Fibroblast of lung (primary cell): ENCODE measurements at places on chromosomes 1 and 21.

- peak; percentile 89 for DNase-seq
Measured at GRCh38 chr1:117795190-117795589, 134.2 kb downstream of the GDAP2 start.

GRCh38 chr1:155179112-155180031 is 5.7 kb downstream of the TRIM46 start:
- DNase-seq, result no peak

- DNase-seq, result peak; percentile 31
Measured at GRCh38 chr1:2242814-2243725, 15.0 kb downstream of the SKI start.

DNA sequence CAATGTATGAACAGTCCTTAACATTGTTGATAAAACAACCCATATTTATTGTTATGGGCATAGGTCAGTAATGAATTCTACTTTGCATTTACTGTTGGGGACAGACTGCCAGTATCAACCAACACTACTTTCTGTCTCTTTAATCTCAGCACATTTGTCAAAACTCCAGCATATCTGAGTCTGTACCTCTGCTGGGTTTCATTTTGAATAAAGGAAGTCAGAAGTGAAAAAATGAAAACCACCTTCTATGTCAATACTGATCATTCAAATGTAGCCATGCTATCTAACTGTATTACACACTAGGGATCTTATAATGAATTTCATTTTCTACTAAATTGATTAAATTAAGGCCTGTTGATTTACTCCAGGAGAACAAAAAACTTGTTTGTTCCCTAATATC is 24.2 kb upstream of the CXADR start:
- DNase-seq, result no peak

- DNase-seq, result no peak
Measured at GRCh38 chr1:157199421-157199755, 61.2 kb upstream of the ETV3 start.

DNA sequence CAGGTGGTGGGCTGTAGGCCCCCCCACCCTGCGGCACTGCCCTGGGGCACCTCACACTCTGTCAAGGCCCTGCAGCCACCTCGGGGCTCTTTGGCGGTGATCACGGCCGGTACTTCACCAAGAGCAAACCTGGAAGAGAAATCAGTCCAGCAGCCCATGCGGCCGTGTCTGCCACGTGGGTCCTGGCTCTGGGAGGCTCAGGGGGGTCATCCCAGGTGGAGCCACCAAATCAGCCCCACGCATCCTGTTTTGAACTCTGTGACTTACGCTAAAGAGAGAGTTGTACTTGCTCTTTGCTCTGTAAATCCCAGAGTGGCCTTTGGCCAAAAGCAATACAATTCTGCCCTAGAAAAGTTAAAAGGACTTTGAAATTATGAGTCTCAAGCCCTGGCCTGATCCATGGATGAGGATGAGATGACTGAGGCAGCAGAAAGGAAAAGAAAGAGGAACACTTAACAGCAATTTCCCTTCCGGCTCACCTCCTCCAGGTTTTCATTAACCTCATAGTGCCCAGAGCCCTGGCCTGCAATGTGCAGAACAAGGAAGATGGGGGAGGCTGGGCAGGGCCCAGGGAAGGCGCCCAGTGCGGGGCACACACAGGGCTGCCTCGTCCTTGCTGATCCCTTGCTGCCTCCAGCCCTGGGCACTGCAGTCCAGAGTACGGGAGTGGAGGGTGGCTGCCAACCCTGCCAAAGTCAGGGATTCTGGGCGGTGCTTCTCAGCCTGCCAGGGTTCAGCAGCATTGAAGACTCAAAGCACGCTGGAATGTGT is 337.0 kb downstream of the MATN1 start:
- DNase-seq, result no peak

- DNase-seq, result peak; percentile 64
Measured at GRCh38 chr1:41800311-41800829, 118.4 kb downstream of the HIVEP3 start.

DNA sequence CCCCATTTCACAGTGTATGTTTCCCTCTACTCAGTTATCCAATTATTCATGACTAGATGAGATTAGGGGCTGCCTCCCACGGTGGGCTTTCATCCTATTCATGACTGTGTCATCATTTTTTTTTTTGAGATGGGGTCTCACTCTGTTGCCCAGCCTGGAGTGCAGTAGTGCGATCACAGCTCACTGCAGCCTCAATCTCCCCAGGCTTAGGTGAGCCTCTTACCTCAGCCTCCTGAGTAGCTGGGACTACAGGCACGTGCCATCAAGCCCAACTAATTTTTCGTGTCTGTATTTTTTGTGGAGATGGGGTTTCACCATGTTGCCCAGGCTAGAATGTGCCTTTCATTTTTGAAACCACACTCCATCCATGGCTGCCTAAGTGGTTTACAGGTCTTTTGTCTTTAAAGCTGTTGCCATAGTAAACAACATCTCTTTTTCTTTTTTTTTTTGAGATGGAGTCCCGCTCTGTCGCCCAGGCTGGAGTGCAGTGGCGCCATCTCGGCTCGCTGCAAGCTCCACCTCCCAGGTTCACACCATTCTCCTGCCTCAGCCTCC is 60.0 kb downstream of the PIK3CD start:
- DNase-seq, result no peak

DNA sequence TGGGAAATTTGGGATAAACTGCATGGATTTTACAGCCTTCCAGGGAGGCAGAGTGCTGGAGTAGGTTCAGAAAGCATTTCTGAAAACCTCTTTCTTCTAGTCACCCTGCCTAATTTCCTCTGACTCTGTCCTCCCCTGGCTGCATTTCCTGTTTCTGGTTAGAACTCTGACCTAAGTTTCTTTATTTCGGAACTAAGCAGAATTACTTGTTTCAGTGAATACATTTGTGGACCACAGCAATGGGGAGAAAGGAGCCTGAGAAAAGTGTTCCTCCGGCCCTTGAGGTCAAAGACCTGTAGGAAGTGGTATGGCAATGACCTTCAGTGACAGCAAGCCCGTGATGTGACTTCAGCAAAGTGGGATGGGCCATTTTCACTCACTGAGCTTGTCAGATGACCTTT is 173.4 kb upstream of the RUNX1 start:
- DNase-seq, result no peak

- no peak for DNase-seq
Measured at GRCh38 chr1:52867087-52867863, 24.7 kb downstream of the ZYG11A start.

DNA sequence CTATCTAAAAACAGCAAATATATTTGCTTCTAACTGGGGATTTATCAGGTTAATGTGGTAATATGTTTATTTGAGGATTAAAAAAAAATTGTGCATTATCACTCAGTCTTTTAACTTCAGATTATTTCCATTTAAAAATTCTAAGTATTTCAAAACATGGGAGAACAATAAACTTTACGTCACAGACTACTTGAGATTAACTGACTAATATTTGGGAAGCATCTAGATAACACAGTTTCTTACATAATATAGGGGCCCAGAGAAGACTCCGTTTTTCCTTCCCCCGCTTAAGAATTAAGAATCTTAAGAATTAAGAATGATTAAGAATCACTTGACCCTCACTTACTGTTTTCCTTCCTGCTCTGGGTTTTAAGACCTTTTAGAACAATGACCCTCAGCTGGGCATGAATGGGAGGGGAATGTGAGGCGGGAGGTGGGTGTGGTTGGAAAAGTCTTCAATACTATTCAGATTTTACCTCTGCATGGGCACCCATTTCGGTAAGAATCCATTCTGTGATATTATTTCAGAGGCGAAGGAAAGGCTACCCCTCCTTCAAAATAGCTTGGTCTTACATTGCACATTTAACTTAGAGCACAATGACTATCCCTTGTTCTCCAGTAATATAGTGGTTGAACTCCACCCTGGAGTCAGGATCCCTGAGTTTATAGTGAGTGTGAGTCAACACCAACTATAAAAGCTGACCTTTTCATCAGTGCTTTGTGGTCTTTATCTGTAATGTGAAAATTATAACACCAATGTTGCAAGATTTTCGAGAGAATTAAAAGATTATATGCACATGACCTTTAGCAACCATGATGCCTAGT is 821.3 kb downstream of the USP25 start:
- DNase-seq, result no peak

- DNase-seq, result no peak
Measured at GRCh38 chr1:11279630-11280029, 6.6 kb downstream of the UBIAD1 start.

DNA sequence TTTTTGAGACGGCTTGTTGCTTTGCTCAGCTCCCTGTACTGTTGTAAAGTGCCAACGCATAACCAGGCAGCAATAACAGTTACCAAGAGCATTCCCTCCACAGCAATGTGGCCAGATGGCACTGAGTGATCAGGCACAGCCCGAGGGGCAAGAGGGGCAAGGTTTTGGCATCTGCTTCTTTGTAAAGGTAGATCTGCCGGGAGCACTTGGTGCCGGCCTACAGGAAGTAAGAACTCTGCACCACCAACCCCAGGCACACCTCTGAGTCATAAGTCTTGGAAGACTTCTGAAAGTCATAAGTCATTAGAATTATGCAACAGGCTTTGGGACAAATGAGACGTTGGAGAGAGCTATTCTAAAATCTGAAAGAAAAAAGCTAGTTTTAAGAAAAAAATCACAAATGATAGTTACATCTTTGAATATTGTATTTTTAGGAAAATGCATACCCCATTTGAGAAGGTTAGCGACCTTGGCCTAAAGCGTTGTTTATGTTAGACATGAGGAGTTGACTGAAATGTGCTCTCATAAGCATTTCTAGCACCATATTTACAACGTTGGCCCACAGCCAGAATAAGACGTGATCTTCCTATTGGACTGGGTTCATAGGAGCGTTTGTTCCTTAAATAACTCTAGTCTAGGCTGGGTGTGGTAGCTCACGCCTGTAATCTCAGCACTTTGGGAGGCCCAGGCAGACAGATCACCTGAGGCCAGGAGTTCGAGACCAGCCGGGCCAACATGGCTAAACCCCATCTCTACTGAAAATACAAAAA is 37.7 kb upstream of the MAP10 start:
- peak; percentile 90 for DNase-seq

- DNase-seq, result no peak
Measured at GRCh38 chr1:18554597-18554996, 73.9 kb downstream of the KLHDC7A start.

GRCh38 chr1:245718123-245718522 is 563.3 kb downstream of the KIF26B start:
- no peak for DNase-seq

- DNase-seq, result no peak
Measured at GRCh38 chr21:45328198-45329091, 40.8 kb upstream of the POFUT2 start.

GRCh38 chr1:161115132-161115711 is 2.6 kb downstream of the PFDN2 start:
- peak; percentile 90 for DNase-seq

- peak; percentile 89 for DNase-seq
Measured at GRCh38 chr1:173205146-173206051, 1.7 kb downstream of the TNFSF4 start.

DNA sequence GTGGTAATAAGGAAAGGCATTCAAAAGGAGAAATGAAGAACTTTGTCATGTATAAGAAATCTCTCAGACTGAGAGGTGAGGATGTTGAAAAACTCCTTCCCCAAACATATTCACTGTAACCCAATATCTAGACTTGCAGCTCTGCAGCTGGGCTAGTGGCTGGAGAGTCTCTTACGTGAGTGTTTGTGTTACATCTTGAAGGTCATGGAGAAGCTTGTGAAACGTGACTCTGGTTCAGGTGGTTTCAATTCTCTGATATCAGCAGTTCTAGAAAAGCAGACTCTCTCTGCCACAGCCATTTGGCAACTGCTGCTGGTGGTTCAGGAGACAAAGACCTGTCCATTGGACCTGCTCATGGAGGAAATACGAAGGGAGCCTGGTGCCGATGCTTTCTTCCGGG is 55.0 kb upstream of the EPHA8 start:
- DNase-seq, result no peak

DNA sequence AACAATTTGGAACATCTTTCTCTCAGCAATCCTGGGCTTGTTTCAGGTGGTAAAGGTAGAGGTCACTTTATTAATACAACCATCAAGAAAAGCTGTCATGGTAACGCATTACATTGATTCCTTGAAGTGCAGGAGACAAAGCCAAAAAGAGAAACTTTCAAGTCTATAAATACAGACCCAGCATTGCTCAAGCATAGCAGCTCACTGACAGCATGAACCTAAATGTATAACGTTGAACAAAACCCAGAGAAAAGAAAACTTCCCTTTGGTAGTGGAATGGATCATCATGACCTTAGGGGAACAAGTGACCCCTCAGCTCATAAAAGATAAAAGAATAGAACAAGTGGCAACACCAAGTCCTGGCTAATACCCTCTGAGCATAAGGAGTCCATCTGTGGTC is 332.2 kb downstream of the NTNG1 start:
- no peak for DNase-seq

DNA sequence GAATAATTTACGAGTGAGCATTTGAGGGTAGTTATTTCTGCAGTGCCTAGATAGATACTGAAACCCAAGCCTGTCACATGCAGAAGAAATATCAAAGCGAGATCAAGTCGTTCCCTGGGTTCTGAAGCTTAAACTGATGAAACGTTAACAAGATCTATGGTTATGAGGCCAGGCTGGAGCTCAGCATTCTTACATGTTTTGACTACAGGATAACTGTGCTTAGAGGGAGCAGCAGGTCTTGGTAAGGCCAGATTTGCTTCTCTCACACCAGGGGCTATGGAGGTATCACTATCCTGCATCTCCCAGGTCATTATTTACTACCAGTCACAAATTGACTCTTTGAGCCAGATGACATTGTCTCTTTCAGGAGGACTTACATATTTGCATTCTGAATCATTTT is 1401.4 kb upstream of the PRMT6 start:
- DNase-seq, result no peak

DNA sequence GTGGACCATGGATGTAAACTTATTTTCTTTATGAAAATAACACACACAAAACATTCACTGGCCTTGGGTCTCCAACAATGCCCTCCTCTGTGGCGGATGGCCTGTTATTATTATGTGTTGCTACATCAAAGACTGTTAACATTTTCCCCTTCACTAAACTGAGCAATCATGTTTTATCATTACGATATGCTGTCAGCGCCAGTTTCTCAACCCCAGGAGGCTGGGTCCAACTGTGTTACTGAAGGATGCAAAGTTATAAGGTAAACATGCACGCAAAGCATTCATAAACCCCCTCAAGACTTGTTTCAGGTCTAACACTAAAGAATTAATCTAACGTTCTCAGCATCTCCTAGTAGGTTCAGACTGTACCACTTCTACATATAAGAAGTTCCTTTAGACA is 6.0 kb upstream of the DUSP10 start:
- DNase-seq, result no peak

GRCh38 chr1:165434281-165434680 is 10.6 kb downstream of the RXRG start:
- no peak for DNase-seq

- DNase-seq, result no peak
Measured at GRCh38 chr1:7642781-7643529, 128.1 kb upstream of the VAMP3 start.

DNA sequence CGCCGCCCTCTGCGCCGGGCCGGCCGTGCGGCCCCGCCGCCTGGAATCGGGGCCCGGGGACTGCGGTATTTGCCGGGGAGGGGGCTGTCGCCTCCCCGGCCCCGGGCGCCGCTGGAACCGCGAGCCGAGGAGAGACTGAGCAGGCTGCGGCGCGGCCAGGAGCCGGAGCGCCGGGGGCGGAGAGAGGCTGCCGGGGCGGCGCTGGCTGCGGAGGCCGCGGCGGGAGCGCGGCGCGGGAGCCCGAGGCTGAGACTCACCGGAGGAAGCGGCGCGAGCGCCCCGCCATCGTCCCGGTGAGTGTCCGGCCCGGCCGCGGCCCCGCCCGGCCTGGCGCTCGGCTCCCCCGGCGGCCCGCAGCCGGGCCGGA is 746 bp downstream of the DYRK1A start:
- no peak for DNase-seq

GRCh38 chr21:28810826-28811524 is 181.7 kb downstream of the LTN1 start:
- no peak for DNase-seq

GRCh38 chr1:117674521-117675400 is 68.9 kb downstream of the TENT5C start:
- DNase-seq, result no peak
